Epithelial cell of umbilical artery (primary cell): ENCODE measurements at places on chromosomes 2 and 18. TPM values are rescaled to one million over a fixed set of nuclear protein-coding genes. Genes with fewer than 3 reads are reported as not detected.

Gene RNF152
- total RNA-seq: 13.2 and 18.8 TPM in 2 replicates

Gene AQP12B
- total RNA-seq: not detected in 2 replicates

Gene ATP8B1
- 58.8 and 78.7 TPM in 2 replicates for total RNA-seq

Gene KCNG2
- not detected in 2 replicates for total RNA-seq

Gene ARHGAP25
- 0.32 and 1.4 TPM in 2 replicates for total RNA-seq

Gene PROM2
- total RNA-seq: 0.30 and 0.65 TPM in 2 replicates

Gene LONRF2
- 0.15 TPM in 1 of 2 replicates, not detected in the other for total RNA-seq

Gene RAX
- not detected in 2 replicates for total RNA-seq

Gene THUMPD2
- 10.7 and 10.8 TPM in 2 replicates for total RNA-seq

Gene TMEM37
- total RNA-seq: 0.32 and 0.91 TPM in 2 replicates

Gene RUFY4
- total RNA-seq: not detected in 2 replicates

Gene CNOT9
- total RNA-seq: 52.3 and 54.0 TPM in 2 replicates

Gene ELOA2
- not detected in 2 replicates for total RNA-seq

Gene DYNAP
- total RNA-seq: not detected in 2 replicates

Gene CCL20
- 0.65 TPM in 1 of 2 replicates, not detected in the other for total RNA-seq

Gene FBXO41
- 0.46 and 1.3 TPM in 2 replicates for total RNA-seq

Gene REL
- 3.6 and 7.6 TPM in 2 replicates for total RNA-seq

Gene PAX3
- not detected in 2 replicates for total RNA-seq

Gene OBSL1
- total RNA-seq: 13.0 and 13.2 TPM in 2 replicates

Gene LYPD6B
- not detected in 2 replicates for total RNA-seq

Gene MYO5B
- under 0.01 and 1.1 TPM in 2 replicates for total RNA-seq

Gene FN1
- 1,607 and 1,656 TPM in 2 replicates for total RNA-seq

Gene CNTNAP5
- total RNA-seq: not detected in 2 replicates

Gene KYNU
- 0.32 and 1.2 TPM in 2 replicates for total RNA-seq

Gene RGPD3
- 0.30 and 0.32 TPM in 2 replicates for total RNA-seq

Gene MAL
- total RNA-seq: not detected in 2 replicates

Gene PLCD4
- total RNA-seq: 0.97 and 2.1 TPM in 2 replicates

Gene CDKL4
- 0.15 and 0.32 TPM in 2 replicates for total RNA-seq

Gene PDE1A
- total RNA-seq: 0.46 and 0.65 TPM in 2 replicates
